Choroid plexus epithelial cell (primary cell): ENCODE measurements at places on chromosomes 4 and X.

- no peak for DNase-seq
These were observed 38.4 kb upstream of the SCOC start for GRCh38 chr4:140335076-140335475.

DNA sequence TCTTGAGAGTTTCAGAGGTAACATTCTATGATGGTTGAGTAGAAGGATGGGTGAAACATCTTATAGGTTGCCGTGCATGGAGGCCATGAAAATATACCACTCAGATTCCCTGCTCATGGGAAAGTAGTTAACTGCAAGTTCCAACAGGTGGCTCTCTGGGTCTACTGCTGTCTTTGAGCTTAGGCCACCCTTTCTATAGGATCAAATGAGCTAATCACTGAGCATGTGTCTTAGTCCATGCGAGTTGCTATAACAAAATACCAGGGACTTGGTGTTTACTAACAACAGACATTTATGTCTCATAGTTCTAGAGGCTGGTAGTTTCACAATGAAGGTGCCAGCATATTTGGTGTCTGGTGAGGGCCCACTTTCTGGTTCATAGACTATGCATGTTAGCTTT, 144.8 kb upstream of the UNC5C start:
- DNase-seq: peak; percentile 71

GRCh38 chrX:19627081-19627480, 111.8 kb upstream of the MAP3K15 start:
- no peak for DNase-seq

DNA sequence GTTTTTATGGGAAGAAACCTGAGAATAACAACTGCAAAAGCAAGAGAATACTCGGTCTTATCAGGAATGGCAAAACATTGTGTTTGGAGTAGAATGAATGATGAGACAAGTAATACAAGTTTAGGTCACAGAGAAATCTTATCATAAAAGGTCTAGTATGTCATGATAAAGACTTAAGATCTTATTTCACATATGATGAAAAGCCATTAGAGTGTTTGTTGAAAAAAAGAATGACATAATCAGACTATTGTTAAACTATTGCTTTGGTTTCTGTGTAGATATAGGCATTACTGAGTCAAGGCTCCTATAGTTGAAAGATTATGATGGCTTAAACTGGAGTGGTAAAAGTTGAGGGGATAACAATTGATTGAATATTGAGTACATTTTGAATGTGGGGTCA, 603.6 kb downstream of the CCSER1 start:
- no peak for DNase-seq

DNA sequence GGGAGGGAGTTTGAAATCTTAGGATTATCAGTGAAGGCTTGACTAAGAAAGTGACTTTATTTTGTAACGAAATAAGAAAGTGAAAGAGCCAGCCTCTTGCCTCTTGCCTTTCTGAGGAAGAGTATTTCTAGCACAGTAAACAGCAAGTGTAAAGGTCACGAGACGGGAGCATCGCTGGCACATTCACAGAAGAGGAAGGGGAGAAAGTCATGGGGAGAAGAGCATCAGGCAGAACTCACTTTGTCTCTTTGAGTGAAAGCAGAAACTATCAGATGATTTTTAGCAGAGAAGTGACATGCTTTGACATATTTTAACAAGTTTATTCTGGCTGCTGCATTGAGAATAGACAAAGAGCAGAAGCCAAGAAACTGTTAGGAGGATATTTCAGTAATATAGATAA, 313.8 kb downstream of the CAMK2D start:
- peak; percentile 30 for DNase-seq

- no peak for DNase-seq
These were observed 182.0 kb downstream of the TENT5D start for GRCh38 chrX:80602036-80602860.

DNA sequence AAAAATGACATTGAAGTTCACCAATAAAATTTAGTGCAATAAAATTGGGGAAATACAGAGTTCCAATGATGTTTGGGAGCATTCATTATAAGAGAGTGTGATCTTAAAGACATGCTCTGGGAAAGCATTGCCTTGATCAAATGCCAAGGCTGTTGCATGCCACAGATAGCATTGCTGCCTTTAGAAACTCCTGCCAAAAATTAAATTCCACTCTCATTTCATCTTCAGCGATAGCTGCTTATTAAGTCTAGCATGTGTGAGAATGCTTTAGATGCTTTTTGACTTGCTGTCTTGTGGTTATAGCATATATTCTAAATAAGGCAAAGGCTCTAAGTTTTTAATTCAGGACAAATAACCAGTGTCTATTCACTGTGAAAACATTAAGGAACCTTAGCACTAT, 49.3 kb downstream of the NPNT start:
- peak; percentile 78 for DNase-seq

DNA sequence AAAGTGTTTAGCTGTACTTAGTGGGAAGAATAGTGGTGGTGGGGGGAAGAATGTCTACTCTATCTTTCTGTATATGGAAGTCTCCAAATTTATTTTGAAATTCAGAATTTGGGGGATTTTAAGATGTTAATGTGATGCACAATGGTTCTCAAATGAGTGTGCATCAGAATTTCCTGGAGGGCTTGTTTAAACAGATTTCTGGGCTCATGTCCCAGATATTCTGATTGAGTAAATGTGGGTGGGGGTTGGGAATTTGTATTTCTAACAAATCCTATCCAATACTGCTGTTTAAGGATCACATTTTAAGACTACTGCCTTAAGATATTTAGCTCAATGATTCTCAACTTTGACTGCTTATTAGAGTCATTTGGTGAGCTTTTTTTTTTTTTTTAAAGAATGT, 15.1 kb upstream of the INTS6L start:
- no peak for DNase-seq

DNA sequence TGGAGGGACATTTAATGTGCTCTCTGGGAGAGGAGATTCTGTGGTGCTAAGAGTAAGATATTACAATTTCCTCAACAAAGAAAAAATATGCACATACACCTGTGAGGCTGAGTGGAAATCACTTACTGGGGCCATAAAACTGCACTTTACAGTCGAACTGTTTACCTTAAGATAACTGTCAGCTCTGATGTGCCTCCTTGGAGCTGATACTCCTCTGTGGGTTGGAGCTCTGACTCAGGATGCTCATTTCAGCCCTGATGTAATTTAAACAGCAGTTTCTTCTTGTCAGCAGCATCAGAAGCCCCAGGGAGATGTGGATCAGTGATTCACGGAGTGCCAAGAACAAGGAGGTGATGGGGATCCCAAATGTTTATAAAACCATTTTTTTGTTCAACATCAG, 241.9 kb upstream of the SFRP2 start:
- DNase-seq: peak; percentile 10

DNA sequence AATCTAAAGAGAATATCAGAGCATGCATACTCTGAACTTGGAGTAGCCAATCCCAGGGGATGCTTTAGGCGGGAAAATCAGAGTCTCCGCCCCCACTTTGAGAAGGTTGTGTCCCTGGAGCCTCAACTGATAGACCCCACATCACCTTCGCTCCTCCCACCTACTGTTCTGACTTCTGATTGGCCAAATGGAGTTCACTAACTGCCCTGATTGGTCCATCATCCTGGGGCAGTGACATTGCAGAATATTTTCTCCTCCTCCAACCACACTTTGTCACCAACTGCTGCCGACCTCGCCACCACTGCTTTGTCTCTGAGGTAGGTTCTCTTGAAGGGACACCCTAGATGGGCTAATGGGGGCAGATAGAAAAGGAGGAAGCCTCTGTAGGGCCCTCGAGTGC, 22.7 kb upstream of the SPACA5B start:
- no peak for DNase-seq

DNA sequence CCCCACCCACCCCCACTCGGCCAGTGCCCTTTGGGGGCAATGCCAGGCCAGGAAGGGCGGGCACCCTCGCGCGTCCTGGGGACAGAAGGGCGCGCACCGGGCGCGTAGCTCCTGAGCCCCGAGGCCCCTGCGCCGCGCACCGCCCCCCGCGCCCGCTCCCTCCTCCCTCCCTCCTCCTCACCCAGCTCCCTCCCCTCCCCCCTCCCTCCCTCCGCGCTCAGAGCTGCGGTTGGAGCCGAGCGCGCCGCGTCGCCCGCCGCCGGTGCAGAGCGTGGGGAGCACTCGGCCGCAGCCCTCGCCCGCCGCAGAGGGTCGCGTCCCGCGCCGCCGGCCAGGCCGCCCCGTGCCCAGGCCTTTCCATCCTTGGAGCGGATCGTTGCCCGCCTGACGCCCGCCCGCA, at the start of gene ATP2B3:
TSS of gene ATP2B3 (plus strand) at position 220 of the 400 bp plus-strand sequence. CDS start 18,606 bp downstream, outside the sequence.
- no peak for DNase-seq

- DNase-seq: no peak
These were observed 10.4 kb downstream of the CSTF2 start for GRCh38 chrX:100830547-100830946.

DNA sequence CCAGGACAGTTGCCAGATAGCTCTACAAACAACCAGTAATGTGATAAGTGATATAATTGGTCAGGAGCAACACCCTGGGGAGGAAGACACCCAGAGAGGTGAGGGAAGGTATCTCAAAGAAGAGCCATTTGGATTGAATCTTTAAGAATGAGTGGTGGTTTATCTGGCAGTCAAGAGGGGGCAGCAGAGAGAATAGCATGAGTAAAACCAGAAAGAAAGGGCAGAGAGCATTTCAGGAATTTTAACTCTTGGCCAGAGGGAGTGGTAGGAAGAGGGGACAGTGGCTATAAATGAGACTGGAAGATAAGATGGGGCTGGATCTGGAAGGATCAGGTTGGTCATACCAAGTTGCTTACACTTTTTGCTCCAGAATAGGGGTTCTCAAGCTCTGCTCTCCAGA, 5.9 kb upstream of the SEPTIN6 start:
- peak; percentile 86 for DNase-seq

- DNase-seq: no peak
These were observed 28.3 kb upstream of the CLDN24 start for GRCh38 chr4:183350317-183351071.

DNA sequence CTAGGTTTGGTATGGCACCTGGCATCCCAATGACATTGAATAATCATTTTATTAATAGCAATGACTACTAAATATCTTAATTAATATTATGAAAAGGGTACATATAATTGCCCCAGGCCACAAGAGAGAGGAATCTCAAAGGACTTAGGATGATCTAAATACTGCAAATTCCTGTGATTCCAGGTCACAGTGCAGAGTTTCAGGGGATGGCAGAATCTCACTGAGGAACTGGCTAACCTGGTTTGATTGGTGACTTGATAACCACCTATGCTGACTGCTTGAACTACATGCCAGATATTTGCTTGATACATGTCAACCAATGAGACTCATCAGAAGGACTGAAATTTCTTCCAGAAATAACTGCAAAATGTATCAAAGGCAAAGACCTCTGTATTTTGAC, 37.2 kb downstream of the BTC start:
- no peak for DNase-seq

DNA sequence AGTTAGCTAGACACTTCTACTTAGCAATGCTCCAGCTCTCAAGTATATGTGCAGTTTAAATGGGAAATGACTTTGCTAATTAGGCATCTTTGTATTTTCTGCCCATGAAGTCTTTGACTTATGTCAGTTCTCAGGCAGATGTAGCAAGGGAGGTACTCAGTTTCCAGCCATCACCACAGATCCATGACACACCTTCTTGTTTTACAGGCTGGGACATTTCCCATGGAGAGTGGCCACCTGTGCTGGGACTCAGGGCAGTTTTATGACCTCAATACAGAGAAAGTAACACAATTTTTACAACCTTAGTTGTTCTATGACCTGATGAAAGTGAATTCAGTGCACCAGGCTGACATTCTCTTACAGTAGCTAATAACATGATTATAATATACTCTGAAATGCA, 280.7 kb upstream of the GK2 start:
- DNase-seq: no peak

GRCh38 chrX:78687586-78687985, 28.5 kb upstream of the RTL3 start:
- DNase-seq: no peak

DNA sequence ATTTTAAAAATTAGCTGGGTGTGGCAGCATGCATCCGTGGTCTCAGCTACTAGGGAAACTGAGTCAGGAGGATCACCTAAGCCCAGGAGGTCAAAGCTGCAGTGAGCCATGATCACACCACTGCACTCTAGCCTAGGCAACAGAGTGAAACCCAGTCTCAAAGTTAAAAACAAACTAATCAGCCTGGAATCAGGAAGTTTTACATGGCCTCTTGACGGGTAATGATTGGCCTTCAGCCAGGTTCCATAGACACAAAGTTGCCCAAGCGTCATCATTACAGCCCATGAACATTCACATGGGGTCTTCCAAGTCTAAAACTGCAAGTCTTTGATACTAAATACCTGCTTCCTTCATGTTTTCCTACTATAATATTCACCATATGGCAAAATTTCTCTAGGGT, 10.0 kb upstream of the RGN start:
- no peak for DNase-seq

GRCh38 chrX:39016556-39016955, 215.3 kb downstream of the MID1IP1 start:
- DNase-seq: no peak

- no peak for DNase-seq
These were observed 75.4 kb upstream of the ANXA3 start for GRCh38 chr4:78476108-78476704.

GRCh38 chr4:149108626-149109025, 666.4 kb upstream of the NR3C2 start:
- no peak for DNase-seq

DNA sequence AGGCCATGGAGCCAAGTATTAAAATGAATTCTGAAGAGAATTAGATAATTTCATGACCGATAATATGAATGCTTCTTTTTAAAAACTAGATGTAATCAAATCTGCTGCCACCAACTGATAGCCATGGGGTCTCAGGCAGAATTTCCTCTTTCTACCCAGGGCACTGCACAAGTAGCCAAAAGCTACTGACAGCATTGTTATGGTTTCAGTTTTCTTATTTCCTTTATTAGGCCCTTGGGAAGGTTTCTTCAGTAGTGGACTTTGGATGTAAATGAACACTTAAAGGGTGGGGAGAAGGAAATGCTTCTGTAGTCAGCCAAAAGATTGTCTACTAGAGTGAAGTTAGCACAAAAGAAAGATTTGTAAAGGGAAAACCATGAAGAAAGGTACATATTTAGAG, 686.0 kb downstream of the ADGRL3 start:
- peak; percentile 28 for DNase-seq

DNA sequence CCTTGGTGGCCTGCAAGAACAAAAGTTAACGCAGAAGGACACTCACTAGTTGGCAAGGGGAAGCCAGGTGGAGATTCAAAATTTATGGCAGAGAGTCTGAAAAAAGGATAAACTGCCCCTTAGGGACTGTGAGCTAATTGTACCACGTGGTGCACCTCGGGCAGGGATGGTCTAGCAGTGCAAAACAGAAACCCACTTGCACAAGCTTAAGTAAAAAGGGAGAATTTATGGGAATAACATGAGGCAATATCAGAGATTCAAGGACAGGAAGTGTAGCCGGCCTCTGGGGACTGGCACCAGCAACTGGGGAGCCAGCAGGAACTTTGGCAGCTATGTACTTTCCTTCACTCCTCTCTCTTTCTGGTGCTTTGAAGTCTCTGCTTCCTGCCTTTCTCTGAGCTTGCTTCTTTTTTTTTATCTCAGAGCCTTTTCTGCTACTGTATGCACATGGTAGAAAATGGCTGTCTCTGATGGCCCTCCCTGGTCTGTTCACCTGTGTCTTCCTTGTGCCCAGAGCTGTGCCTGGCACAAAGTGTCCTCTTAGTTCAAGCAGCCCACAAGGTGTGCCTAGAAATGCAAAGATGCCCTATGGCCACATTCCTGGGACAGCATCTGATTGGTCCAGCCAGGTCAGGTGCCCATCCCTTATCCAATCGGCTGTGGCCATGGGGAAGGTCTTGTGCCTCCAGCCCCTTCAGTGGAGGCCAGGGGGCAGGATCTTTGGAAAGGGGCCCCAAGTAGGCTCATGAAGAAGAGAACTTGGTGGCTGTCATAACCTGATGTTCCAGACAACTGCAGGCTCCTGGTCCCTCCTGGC, 114.8 kb upstream of the ATP6AP2 start:
- DNase-seq: no peak
